Substantia nigra (tissue), 51 donors: ENCODE measurements at places on chromosomes 5 and 9.

GRCh38 chr5:54329731-54330709, 19.6 kb upstream of the ARL15 start:
- DNase-seq = no peak

- no peak for DNase-seq
Observed at GRCh38 chr5:25646421-25647341, 1001.9 kb upstream of the CDH10 start.

DNA sequence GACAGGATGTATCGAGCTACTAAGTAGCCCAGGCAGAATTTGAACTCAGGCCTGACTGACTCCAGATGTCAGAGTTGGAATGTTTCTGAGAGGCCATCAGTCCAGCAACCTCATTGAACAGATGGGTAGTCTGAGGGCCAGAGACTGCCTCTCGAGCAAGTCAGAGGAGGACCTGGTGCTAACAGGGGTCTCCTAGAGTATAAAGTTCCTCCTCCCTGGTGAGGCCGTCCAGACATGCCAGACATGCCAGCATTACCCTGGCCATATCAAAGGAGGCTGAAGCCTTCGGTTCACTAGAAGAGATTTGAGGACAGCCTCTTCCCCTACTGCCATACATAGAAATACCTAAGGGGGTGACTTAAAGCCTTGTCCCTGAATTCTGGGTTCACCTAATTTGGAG, 81.2 kb downstream of the ZNF618 start:
- no peak for DNase-seq

GRCh38 chr5:120499876-120500563, 35.9 kb downstream of the PRR16 start:
- no peak for DNase-seq

DNA sequence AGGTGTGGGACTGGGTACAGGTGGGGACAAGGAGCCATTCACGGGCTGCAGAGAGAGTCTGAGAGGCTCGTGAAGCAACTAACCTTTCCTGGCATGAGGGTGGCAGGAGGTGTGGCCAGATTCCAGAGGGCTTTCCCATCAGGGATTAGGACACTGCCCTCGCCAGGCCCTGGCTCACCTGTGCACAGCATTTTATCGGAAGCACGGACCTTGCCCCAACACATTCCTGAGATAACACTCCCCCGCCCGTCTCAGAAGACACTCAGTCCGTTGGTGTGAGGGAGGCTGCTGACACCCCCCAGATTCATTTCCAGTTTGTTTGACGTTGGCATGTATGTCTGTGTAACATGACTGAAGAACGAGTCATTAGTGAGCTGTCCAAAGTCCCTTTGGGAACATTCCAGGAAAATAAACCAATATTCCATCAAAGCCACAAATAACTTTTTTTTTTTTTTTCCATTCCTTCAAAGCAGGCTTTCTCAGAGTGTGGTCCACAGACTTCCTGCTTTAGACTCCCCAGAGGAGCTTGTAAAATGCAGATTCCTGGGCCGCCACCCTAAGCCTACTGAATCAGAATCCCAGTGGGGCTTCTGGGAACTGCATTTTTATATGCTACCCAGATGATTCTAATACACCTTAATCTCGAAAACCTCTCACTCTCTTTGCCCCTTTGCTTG, 23.4 kb downstream of the WWC1 start:
- DNase-seq = no peak

DNA sequence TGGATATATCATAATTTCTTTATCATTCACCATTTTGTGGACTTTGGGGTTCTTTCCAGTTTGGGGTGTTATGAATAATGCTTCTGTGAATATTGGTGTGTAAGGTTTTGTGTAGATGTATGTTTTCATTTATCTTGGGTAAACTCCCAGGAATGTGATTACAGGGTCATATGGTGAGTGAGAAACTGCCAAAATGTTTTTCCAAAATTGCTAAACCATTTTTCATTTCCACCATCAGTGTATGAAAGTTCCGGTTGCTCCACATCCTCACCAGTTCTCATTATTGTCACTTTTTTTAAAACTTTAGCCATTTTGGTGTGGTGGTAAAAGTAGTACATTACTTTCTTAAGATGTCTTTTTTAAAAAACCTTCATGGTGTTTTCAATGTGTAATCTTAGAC, 152.9 kb downstream of the NIPBL start:
- DNase-seq = no peak

GRCh38 chr5:1366514-1366913, 21.6 kb upstream of the CLPTM1L start:
- DNase-seq = no peak

DNA sequence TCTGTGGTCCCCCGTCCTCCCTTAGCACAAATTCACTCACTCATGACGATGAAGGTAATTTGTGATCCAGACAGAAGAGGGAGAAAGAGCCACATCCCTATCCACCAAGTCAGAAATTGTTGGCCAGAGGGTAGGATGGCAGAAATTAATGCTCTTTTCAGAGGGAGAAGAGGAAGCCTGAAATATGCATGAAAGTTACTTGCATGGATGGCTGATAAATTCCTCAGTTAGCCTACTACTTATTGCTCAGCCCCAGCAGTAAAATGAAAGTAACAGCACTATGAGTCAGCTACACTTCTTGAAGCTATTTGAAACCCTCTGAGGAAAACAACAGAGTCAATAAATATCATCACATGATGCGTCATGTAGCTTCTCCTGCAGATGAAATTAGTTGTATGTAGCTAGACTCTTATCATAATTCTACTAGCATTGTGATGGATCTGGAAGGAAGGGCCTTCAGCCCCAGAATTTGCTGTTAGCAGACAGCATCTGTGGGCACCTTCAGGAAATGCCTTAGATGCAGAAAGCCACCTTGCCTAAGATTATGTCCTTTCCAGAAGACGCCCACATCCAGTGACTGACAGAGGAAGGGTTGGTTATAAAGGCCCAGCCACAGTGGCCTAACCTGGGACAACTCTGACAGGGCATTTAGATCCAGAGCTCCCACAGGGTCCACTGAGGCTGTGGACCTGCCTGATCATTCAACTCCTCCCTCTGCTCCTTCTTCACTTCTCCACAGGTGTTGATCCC, 81.2 kb upstream of the CCDC112 start:
- DNase-seq = no peak

GRCh38 chr5:54895816-54896341, 89.5 kb downstream of the ESM1 start:
- DNase-seq = peak; percentile 22

GRCh38 chr9:15298362-15298761, 8.7 kb downstream of the TTC39B start:
- no peak for DNase-seq

- no peak for DNase-seq
Observed at GRCh38 chr5:110757118-110757729, 18.4 kb downstream of the SLC25A46 start.

DNA sequence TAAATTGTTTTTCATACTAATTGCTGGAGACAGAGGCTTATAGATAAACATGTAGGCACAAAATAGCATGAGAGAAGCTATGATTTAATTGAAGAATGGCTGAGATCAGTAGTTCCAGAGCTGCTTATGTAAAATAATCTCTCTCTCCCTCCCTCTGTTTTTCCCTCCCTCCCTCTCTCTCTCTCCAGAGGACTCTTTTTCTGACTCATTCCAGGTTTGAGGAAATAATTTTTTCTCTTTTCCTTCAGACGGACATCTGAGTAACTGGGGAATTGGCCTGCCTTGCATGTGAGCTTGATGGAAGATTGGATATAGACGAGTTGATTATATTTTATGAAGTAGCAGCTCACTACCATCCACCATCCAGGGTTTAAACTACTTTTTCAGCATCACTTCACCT, 35.5 kb downstream of the KCTD16 start:
- no peak for DNase-seq

DNA sequence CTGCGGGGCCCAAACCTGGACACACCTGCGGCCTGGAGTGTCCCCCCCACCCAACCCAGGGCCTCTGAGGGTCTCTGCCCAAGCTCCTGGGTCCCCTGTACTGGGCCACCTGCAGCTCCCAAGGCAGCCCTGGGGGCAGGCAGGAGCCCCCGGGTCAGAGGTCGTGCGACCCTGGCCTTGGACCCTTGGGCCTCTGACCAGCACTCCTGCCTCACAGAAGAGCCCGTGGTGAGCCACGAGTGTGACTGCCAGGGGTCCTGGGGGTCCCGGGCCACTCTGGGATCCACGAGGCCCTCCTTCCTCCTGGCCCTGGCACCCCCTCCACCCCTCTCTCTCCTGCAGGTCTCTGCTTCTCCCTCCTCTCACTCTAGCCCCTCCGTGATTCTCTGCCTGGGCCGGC, 5.0 kb upstream of the PTGDS start:
- no peak for DNase-seq

- DNase-seq = no peak
Observed at GRCh38 chr5:102762095-102762534, 7.0 kb downstream of the PAM start.
